ENCODE measurements at places on chromosomes 6 and 20.

- DNase-seq = no peak
Measured at GRCh38 chr6:24606200-24606930, 39.6 kb downstream of the KIAA0319 start.

DNA sequence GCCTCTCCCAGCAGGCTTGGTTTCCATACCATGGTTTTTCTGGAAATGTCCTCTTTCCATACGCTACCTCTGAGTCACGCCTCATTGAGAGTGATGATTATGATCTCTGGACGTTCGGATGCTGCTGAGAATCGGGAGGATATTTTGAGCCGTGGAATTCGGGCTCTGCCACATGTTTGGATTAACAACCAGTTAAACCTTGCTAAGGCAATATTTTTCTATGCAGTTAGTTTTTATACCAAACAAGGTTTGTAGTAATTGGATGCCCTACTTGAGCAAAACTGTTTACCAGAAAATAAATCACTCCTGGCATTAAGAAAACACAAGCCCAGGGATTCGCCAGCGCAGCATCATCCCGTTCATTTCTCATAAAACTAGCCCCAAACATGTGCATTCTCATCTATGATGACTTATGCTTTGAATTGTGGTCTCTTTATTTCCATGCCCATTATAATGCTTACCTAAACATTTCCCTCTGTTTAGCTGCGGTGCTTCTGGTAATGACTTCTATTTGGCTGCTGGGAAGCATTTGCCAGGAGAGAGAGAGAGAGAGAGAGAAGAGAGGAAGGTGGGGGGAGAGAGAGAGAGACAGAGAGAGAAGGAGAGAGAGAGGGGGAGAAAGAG lies 198.9 kb downstream of the CLIC5 start:
- no peak for DNase-seq

GRCh38 chr6:140779341-140779740 lies 1353.4 kb upstream of the GJE1 start:
- DNase-seq = no peak

DNA sequence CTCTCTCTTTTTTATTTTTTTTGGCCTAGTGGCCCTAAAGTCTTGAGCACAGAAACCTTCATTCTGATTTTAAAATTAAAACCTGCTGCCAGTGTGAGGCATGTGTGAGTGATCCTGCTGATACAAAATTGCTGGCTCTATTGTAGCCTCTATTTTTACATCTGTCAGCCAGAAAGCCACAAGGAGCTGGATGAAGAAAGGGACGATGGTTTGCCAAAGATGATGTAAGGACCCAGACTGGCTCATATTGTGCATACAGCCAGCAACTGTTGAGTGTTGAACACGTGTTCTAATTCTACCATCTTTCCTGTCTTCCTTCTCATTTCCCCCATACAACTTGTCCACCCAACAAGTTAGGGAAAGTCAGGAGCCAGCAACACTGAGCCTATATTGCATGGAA lies 40.8 kb upstream of the ATXN1 start:
- no peak for DNase-seq

- DNase-seq = no peak
Measured at GRCh38 chr6:106501960-106502371, 127.3 kb downstream of the RTN4IP1 start.

DNA sequence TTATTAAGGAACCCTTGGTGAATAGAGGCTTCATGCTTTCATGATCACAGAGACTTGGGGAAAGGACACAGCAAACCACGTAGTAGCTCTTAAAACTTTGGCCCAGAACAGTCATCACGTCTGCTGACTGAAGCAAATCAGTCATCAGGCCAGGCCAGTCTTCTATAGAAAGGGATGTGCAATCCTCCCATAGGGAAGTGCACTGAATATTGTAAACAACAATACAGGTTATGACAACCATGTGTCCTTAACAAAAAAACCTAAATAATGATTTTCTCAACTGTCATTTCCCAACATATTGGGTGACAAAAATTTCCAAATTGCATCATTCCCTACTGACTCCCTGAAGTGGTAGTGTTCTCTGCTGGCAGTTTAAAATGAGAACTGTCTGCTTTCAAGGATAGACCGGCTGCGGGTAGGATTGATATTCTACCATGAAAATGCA lies 388.2 kb upstream of the CITED2 start:
- DNase-seq = no peak

- no peak for DNase-seq
Measured at GRCh38 chr6:53630533-53631226, 34.9 kb downstream of the KLHL31 start.

DNA sequence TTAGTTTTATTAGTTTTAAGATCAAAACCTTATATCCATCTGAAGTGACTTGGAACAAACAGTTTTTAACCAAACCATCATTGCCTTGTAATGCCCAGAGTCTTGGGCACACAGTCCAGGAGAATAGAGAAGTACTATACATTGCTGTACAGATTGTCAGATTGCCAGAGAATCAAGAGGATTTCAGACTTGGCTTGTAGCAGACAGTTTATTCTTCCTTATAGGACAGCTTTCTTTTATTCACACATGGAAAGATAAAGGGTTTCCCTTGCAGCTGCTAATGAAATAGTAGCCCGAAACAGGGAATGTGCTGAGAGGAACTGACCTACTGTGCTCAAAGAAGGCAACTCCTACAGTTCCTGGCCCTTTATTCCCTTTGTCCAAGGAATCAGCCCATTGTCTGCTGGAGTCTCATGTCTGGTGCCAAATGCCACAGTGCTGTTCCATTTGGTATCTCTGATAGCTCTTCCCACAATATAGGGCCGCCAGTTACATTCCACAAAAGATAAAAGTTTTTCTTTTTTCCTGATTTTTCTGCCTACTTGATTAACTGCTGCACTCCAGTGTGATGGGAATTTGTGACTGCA lies 30.6 kb downstream of the DCBLD1 start:
- DNase-seq = no peak

DNA sequence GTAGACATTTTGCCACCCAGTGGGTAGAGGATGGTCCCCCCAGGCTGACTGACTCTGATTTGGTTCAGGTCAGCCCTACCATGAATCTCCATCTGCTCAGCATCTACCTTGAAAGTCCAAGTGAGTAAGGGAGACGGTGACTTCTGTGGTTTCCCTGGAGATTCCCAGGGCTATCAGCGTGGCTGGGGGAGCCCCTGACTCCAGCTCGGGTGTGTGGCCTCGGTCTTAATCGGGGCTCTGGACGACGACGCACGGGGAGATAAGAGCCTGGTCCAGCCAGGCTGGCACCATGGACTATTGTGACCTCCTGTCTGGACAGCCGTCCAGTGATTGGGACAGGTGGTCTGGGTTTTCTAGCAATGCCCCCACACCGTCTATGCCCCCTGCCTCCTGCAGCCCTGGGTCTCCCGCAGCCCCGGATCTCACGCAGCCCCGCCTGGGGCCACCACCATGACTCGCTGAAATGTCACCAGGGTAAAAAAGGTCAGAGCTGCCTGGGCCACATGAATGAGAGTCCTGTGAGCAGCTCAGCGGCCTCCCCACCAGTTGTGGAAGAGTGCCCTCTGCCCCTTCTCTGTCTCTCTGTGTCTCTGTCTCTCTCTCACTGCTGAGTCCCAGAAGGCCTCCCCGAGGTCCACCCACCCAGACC lies 47.1 kb upstream of the GATA5 start:
- no peak for DNase-seq

DNA sequence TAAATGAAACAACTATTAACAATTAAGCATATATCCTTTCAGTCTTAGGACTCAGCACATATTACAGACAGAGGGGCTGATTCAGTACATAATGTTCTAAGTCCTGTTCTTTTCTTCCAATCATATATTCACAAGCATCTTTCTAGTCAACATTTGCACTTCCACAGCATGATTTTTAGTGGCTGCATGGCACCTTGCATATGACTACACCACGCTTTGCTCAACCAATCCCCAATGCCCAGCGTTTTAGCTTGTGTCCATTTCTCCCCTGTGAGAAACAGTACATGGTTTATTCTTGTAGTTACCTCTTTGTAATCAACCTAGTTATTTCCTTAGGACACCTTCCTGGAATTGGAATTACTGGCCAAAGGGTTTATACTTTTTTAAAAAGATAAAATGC lies 33.2 kb downstream of the AAR2 start:
- no peak for DNase-seq

DNA sequence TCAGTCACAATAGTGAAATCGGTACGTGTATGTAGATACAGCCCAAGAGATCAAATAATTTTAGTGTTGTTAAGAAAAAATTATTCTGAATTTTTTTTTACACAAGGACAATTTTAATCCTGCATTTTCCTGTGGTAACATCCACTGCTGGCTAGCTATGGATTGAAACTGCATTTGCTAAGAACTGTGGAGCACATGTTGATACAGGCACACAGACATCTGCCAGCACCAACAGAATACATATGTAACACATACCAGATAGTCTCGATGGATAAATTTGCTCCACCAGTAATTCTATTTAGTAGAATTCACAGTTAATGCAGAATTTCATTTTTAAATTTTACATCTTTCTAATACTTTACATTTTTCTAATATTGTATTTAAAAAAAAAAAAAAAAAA lies 2.2 kb downstream of the ASIP start:
- DNase-seq = no peak

DNA sequence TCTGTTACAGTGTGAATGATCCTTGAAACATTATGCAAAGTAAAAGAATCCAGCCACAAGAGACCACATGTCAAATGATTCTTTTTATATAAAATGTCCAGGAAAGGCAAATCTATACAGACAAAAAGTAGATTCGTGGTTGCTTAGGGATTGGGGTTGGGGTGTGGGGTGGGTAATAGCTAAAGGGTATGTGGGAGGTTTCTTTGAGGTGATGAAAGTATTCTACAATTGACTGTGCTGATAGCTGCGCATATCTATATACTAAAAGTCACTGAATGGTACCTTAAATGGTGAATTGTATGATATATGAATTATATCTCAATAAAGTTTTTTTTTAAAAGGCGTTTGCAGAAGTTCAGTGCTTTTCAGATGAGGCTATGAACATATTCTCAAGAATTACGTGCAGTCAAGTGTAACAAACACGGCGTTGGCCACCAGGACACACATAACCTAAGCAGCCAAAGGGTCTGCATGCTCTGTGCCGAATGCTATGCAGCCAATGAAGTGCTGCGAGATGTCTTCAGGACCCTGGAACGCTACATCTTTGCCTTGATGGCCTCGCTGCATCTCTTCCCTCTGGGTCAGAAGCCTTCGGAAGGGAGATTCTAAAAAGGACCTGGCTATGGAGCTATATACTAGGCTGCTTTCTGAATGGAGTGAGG lies 96.9 kb downstream of the SCML4 start:
- DNase-seq = no peak

- DNase-seq = no peak
Measured at GRCh38 chr20:19907326-19908056, 109.7 kb upstream of the NAA20 start.

DNA sequence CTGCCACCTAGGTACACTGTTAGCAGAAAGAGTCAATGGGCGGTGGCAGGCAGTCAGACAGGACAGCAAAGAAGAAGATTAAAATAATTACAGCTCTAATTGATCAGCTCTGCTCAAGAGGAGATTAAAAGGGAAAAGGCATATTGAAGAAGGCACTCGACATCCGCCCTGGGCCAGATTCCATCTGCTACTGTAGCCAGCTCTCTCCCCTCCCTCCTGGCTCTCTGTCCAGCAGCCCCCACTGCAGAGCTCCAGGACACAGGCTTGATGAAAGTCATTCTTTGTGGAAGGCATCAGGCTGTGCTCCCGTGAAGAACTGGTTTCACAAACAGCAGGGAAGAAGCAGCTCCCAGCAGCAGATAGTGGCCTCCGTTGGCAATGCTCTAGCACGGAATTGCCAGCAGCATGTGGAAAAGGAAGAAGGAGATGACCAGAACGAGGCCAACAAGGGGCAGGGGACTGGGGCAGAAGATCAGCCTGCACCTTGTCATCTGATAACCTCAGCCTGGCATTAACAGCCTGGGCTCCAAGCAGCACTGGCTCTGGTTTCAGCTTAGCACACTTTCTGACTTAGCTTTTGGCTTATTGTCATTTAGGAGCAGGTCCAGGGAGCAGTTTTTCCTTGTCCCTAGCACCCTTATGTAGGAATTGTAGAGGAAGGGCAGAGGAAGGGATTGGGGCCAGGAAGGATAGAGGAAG lies 465.9 kb downstream of the KIF16B start:
- no peak for DNase-seq

DNA sequence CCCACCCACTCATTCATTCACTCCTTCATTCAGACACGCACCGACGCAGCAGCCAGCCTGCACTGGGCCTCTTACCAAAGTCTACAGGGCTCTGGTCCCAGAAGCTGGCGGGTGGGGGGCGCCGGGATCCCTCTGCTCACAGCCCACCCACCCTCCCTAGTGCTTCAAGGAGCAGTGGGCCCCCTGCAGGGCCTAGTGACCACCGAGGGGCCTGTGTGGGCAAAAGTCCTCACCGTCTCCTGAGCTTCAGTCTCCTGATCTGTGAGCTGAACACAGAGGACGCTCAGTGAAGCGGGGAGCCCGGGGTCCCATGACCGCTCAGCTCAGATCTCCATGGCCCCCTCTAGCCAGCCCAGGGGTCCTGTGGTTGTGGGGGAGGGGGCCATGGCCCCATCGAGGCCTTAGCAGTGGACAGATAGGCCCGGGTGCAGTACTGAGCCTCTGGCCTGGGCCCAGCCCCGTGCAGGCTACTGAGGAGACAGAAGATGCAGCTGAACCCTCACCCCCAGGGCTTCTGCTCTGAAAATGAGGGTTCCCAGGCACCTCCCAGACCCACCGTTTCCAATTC lies 33.4 kb upstream of the MRGBP start:
- DNase-seq = no peak

- DNase-seq = no peak
Measured at GRCh38 chr6:7180751-7181150, 73.0 kb downstream of the RREB1 start.

DNA sequence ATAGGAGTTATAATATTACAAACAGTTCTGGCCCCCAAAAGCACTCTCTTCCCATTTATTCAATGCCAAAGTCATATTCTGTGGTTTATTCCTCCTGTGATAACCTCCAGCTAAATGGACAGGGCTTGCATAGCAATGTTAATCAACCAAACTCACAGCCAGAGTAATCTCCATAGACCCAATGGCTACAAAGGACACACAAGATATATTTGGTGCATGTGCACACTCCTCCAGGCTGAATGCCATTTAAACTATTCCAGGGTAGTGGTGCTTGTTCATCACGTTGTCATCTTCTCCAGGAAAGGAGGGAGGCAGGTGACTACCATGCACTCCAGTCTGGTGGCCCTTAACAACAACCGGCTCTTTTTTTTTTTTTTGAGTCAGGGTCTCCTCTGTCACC lies 56.8 kb downstream of the B3GAT2 start:
- no peak for DNase-seq

- no peak for DNase-seq
Measured at GRCh38 chr6:155228546-155229166, 35.2 kb upstream of the CLDN20 start.

GRCh38 chr20:34907616-34908469 lies 31.4 kb downstream of the ACSS2 start:
- no peak for DNase-seq

GRCh38 chr6:99348288-99349170 lies 945 bp downstream of the FAXC start:
- DNase-seq = no peak

- DNase-seq = no peak
Measured at GRCh38 chr6:48307573-48307972, 196.6 kb upstream of the PTCHD4 start.

- no peak for DNase-seq
Measured at GRCh38 chr6:126308362-126308761, 31.6 kb upstream of the CENPW start.

GRCh38 chr6:85662251-85662650 lies 19.6 kb upstream of the SYNCRIP start:
- DNase-seq = no peak
